ENCODE measurements at places on chromosomes 1 and 21. TPM values are rescaled to one million over a fixed set of nuclear protein-coding genes. Genes with fewer than 3 reads are reported as not detected.
A peak's percentile ranks its signal among the peaks of the same experiment; 100 is the strongest.

The FAM3B gene
- total RNA-seq = 116 TPM

The CACHD1 gene
- 14.2 TPM for total RNA-seq

The NTMT2 gene
- total RNA-seq = not detected

GRCh38 chr1:88768816-88769215, 84.7 kb downstream of the PKN2 start:
- DNase-seq = no peak

GRCh38 chr1:232204269-232204668, 425.7 kb downstream of the SIPA1L2 start:
- no peak for DNase-seq

- no peak for DNase-seq
Measured at GRCh38 chr1:221878134-221878533, 136.2 kb upstream of the DUSP10 start.

DNA sequence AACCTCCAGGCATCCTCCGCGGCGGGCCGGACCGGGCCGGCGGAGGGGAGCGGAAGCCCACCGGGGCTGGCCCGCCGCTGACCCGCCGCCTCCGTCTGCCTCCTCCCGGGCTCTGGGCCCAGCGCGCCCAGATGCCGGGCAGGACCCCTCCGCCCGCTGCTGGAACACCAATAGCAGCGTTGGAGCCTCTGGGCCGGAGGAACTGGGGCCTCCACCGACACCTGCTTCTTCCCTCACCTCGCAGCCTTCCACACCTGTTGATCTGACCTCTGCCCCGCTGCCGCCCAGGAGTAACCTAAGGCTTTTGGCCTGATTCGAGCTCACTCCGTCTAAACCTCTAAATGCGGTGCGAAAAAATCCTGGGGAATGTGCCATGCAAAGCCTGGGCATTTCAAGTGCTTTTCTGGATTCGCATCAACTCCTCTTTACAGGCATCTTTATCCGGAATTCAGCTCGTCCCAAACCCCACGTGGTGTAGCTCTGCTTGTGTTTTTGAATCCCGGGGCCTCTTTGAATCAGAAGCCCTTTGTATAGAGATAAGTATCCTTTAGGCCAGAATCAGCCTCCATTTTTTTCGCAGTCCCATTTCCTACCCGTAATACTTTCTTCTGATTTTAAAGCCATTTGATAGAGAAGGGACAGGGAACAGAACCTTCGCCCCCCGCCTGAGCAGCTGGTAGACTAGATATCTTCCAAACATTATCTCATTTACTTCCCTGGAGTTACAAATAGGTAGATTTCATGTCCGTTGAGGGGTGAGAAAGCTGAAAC, 680 bp upstream of the CNN3 start:
- peak; percentile 52 for DNase-seq

DNA sequence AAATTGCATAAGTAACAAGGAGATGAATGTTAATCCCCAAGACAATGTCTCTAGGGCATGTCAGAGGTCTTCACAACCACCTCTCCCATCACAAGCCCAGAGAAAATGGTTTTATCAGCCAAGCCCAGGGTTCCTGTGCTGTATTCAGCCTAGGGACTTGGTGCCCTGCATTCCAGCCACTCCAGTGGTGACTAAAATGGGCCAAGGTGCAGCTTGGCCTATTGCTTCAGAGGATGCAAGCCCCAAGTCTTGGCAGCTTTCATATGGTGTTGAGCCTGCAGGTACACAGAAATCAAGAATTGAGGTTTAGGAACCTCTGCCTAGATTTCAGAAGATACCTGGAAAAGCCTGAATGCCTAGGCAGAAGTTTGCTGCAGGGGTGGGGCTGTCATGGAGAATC, 1118.6 kb downstream of the PLA2G4A start:
- DNase-seq = no peak

DNA sequence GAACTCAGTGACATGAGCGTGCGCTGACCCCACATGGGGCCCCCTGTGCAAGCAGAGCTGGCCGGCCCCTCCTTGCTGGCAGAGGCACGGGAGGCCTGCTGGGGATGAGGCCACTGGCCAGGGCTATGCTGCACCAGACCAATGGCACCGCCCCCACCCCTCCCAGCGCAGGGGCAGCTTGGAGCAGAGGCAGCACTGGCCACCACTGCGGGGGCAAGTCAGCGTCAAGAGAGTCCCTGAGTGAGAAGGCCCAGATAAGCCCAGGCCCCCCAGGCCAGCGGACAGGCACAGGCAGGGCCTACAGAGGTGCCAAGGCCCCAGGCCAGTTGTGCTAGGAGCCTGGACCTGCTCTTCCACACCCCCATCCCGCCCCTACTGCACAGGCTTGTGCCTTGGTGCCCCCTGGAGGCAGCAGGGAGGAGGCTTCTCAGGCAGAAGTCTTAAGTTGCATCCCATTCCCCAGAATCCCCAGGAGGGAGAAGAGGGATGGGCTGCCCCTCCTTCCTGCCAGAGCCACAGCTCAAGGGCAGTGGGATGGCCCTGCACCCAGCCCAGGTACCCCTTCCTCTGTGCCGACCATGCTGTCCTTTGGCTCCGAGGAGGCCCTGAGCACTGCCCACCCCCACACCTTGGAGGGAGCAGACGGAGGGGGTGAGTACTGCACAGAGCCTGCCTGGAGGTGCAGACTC, 35.8 kb downstream of the EPHX1 start:
- DNase-seq = peak; percentile 81

DNA sequence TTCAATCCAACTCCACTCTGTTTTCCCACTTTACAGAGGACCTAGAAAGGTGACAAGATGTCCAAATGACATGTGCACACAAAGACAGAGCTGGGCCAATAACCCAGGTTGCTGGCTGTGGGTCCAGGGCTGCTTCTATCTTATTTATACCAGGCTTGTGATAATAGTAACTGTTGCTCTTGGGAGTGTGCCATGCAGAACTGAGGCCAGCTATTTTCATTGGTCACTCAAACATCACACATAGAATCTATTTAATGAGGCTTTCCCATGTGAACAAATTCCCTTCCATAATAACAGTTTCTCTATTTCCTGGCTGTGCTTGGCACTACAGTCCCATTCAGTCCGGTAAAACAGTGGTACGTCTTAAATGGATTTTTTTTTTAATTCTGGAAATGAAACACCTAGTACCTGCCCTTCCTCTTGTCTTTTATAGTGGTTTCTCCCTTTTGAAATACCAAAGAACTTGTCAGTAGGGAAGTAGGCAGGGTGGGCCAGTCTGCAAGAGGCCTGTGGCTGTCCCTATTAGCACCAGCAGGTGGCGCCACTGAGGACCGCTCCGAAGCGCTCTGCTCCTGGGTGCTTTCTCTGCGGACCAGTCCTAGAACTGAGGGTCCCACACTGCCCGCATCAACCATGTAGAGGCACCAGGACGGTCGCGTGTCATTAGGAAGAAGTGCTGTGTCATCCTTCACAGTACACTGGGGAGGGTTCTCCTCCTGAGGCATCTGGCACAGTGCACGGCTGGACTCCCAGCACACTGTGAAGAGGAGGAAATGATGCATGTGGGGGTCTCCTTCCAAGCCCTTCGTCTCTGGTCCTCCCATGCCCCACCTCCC, 52.1 kb downstream of the GPR161 start:
- DNase-seq = peak; percentile 61

DNA sequence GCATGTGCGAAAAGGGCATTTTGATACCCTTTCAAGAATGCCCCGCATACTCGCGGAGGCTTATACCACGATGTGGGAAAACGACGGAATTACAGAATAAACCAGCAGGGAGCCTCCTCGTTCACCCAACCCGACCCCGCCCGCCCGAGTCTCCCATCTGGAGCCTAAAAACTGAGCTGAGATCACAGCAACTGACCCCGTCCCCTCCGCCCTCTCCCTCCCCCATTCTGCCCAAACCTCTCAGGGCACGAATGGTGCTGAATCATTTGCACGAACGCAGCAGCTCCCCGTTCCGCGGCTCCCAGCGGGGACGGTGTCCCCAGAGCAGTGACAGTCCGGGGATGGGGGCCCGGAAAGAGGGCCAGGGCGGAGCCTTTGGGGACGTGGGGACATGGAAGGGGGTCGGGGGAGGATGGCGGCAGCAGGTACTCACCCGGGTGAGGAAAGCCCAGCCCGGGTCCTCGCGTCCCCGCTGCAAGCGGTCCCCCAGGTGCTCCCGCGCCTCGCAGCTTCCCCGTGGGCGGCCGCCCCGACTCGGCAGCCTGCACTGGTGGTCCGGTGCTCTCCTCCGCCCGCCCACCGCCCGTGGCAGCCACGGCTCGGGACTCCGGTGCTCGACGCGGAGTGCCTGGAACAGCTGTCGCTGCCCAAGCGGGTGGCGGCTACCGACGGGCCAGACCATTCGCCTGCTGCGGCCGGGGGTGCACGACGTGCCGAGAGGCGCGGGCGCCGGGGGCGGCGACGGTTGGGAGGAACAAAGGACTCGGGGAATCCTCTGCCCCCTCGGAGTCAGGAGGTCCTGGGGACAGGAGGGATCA, at the start of gene TTLL7:
Gene TTLL7 (minus strand): TSS at position 635 of the 818 bp plus-strand sequence. CDS start 46,921 bp downstream, outside the sequence.
- DNase-seq = peak; percentile 74

DNA sequence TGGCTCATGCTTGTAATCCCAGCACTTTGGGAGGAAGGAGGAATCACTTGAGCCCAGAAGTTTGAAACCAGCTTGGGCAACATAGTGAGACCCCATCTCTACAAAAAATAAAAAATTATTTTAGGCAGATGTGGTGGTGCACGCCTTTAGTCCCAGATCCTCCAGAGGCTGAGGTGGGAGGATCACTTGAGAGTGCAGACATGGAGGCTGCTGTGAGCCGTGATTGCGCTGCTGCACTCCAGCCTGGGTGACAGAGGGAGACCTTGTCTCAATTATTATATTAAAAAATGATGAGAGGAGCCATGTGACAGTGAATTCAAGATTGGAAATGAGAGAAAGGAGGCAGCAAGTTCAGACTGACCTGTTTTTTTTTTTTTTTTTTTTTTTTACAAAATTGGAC, 282.3 kb downstream of the ZP4 start:
- DNase-seq = no peak

DNA sequence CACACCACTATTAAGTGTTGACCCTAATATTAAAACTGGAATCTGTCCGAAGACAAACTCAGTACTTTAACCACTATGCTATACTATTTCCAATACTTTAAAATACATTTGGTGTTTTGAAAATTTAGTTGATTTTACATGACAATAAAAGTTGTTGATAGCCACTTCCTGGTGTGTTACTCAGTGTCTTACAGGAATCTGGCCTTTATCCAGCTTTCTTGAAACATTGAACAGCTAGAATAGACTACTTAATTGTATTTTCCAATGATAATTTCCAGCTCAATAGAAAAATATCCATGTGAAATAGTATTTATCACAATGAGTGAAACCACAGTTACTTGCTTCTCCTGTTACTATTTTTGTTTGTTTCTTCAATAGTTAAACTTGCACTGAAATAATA, 369.6 kb upstream of the ADGRL4 start:
- no peak for DNase-seq
